Nephron progenitor cell (in vitro differentiated cells): ENCODE measurements at places on chromosomes 13 and 19.

DNA sequence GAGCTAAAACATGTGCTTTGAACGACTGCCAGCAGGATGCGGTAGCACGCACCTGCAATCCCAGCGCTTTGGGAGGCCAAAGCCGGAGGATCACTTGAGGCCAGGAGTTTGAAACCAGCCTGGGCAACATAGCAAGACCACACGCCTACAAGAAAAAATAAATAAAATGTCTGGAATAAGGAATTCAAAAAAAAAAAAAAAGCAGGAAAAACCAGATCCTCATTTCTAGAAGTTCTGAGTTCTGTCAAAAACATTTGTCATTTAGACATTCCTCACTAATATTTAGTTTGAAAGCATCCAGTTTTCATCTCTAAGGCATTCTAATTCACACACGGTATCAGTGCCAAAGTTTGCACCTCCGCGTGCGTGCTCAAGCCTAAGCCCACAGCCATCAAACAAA, 36.9 kb upstream of the USE1 start:
- DNase-seq, result no peak

DNA sequence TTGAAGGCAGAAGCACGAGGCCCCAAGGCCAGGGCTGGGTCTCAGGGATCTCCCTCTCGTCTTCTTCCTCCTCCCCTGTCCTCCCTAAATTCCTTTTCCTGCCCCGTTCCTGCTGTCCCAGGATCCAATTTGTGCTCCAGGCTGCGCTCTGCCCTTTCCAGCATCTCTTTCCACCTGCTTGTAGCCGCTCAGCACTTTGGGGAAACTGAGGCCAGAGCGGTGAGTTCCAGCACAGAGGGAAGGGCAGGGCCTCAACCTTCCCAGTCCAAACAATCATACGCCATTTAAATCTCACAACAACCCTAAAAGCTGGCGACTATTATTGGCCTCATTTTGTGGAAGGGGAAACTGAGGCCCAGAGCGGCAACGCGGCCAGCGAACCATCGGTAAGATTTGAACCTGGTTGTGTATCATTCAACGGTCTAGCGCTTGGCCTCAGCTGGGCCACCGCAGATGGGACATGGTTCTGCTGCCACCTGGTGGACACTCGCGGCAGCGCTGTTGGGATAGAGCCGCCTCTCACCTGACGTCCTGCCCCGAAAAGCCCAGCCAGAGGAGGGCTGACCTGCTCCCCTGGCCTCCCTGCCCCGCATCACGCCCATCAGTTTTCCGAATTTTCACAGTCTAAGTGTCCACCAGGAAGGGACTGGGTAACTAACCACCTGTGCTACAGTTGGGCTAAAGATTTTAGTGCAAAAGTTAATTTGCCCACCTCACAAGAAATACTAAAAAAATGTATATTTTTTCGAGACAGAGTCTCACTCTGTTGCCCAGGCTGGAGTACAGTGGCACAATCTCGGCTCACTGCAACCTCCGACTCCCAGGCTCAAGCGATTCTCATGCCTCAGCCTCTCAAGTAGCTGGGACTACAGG, 4.2 kb upstream of the RPL18A start:
- peak; percentile 97 for DNase-seq

DNA sequence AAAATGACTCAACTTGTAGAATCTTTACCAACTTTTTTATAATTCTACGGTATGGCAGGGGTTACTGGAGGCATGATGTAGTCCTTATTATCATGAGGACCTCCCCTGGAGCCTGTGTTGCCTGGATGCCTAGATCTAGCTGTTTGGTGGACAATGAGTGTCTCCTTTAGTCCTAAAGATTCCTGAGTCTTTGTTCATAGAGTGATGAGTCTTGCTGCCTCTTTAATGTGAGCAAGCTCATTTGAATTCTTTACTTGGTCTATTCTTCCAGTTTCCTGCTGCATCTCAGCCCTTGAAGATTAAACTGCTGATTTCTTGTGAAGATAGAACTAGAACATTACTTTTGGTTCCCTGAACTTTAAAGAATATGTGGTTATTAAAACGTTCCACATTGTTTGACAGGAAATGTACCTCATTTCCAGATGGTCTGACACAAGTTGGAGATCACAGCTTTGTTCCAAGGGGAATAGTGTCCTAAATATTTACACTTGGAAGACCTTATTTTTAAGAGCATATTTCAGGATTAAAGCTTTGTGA, 51.9 kb downstream of the SLAIN1 start:
- no peak for DNase-seq

- DNase-seq, result no peak
Observed at GRCh38 chr13:20990910-20991525, 70.4 kb downstream of the LATS2 start.

DNA sequence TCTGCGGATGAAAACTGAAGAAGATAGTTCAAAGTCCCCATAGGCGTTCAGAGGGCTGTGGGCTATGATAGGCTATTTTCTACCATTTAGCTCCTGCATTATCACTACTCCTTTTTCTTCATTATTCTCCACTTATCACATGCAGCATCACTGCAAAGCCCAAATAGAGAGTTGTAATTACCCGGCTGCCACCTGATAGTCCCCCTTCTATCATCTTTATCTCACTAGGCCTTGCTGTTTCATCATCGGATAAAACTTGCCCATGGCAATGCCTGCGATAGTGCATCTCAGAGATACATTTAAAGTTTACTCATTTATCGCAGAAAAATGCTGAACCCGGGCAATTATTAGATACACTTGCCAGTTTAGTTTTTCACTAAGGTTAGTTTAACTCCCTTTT, 82.9 kb upstream of the SOX21 start:
- no peak for DNase-seq

- DNase-seq, result no peak
Observed at GRCh38 chr13:33006638-33007037, 9.6 kb upstream of the KL start.

- DNase-seq, result peak; percentile 95
Observed at GRCh38 chr19:38233740-38234251, 9.8 kb upstream of the DPF1 start.

DNA sequence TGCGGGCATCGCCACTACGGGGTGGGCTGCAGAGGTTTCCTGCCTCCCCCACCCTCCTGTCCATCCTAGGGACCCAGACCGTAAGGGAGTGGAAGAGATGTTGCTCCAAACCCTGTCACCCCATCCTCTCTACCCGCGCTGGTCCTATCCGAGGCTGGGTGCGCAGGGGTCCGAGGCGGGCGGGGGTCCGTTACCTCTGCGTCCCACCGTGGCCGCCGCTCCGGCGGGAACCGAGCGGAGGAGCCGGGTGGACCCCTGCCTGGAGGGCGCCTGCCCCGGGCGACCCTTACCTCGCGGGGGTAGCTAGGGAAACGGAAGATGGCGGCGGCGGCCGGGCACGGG, at the start of gene DGKH:
DGKH (plus strand) TSS at position 307 of the 342 bp plus-strand sequence. CDS start 126 bp downstream, outside the sequence.
- DNase-seq, result no peak

GRCh38 chr13:24083141-24083540, 77.4 kb upstream of the SPATA13 start:
- DNase-seq, result no peak

DNA sequence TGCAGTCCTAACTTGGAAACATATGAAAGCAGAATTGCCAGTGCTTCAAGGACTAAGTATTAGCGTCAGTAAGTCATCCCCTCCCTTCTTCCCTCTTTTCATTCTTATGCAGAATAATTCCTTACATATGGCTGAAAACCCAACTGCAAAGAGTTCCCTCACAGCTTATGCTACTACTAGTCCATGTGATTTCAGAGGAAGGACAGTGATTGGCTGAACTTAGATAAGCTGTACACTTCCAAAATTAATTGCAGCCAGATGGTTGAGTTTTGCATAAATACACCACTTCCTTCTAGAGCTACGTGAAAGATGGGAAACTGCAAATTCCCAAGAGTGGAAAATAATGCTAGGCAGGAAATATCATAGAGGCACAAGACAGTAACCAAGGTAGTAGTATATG, 730.4 kb downstream of the OLFM4 start:
- DNase-seq, result no peak

DNA sequence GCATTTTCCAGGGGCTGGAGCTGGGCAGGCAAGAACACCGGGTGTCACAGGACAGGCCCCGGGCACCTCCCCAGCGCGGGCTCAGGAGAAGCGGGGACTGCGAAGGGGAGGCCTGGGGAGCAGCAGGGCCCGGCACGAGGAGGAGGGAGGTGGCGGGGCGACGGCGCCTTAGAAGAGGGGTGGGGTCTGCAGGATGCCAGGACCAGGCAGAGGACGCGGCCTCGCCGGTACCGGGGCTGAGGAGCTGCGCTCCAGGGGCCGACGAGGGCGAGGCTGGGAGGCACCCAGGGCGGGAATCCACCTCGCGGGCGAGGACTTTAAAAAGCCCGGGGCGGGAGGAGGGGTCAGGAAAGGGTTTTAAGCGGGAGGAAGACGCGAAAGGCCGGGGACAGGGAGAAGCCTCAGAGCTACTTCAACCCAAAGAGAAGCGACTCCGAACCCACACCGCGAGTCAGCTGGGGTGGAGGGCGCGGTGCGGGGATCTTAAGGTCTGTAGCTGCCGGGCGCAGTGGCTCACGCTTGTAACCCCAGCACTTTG, 665 bp downstream of the ZNF347 start:
- peak; percentile 59 for DNase-seq

- no peak for DNase-seq
Observed at GRCh38 chr13:40013554-40013953, 358.1 kb downstream of the COG6 start.

DNA sequence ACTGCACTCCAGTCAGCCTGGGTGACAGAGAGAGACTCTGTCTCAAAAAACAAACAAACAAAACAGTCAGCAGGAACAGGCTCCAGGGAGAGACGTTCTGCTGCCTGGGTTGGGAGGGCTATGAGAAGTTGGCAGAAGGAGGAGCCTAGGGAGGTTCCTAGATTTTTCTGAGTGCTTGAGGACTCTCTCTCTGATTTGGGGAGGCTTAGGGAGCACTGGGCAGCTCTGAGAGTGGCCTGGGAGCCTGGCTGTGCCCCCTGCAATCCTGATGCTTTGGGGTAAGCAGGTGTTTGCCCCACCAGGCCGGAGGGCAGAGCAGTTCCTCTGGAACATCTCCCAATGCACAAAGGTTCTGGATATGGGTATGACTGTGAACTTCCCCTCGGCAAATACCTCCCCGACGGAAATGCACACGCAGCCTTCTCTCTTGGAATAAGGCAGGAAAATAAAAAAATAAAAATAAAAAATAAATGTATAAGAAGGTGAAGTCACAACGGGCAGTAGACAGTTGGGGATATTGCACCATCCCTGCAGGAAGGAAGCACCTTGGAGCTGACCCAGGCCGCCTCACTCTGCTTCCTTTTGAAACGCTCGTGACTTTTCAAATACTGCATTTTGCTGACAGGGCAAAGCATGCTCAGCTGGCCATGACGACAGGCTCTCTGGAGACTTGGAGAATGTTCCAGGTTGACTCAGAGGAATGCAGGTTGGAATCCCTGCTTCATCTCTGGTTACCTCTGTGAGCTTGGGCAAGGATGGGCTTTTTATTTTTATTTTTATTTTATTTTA, 26.5 kb upstream of the HOMER3 start:
- DNase-seq, result peak; percentile 12

GRCh38 chr13:32988608-32989289, 27.5 kb upstream of the KL start:
- no peak for DNase-seq

GRCh38 chr19:582497-583197, 7.0 kb upstream of the HCN2 start:
- no peak for DNase-seq

DNA sequence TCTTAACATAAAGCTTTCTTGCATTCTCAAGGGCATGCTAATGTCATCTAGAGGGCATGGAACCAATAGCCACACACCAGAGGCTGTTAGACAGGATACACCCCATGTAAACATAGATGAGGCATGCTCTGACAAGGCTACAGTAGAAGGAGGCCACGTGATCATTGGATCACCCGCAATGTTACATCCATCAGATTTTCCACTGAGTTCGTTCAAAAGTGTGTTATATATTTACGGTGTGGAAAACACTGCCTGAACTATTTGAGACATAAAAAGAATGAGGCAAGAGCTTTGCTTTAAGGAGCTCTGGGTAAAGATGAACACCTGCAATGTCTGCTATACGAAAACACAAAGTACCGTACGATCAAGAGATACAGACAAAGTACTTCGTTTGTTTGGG, 817.5 kb upstream of the SLC10A2 start:
- no peak for DNase-seq

DNA sequence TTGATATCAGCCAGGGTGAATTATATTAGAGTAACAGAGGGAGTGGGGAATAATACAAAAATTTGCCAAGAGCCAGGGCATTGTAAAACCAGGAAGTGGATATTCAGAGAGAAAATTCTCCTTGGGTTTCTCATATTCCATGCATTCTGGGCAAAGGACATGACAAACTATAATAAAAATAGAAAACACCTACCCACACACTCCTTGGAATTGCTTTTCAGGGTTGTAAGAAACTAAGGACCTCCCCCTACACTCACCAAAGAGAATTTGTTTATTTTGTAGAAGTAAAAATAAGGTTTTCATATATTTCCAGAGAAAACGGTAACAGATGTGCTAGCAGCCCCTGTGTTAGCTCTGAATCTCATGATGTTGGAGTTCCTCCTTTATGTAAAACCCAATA, 649.6 kb downstream of the SLITRK1 start:
- DNase-seq, result no peak

- DNase-seq, result no peak
Observed at GRCh38 chr13:43154156-43154651, 130.8 kb downstream of the DNAJC15 start.

DNA sequence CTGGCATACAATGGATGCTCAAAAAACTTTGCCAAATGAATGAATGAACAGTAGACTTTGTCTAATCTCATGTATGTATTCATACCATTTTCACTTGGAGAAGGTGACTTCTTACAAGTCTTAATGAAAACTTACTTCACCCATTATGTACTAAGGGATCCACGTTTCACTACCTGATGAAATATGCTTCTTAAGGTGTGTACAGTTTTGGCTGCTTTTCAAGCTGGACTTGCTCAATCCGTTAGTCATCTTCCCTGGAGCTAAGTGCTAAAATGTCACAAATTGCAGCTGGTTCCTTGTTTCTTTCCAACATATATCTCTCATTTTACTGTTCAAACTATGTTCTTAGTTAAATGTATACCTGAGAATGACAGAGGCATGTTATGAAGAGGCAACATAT, 4.2 kb upstream of the CCNA1 start:
- DNase-seq, result no peak

DNA sequence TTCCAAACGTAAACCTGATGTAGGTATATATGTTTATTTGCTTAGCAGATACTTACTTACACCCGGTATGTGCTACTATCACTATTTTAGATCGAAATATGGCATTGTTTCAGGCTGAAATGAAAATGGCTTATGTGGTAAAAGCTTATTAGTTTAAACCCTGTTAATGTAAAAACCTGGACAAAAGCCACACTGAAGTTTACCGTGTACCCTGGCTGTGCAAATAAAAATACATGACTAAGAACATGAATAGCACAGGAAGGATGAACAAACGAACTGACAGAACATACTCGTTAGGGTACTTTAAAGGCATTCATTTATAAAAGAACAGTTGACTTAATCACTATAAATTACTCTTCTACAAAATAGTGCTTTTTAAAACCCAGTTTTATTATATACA, 6.6 kb downstream of the CLDN10 start:
- DNase-seq, result no peak
